ENCODE measurements at places on chromosomes 13 and 19. TPM values are rescaled to one million over a fixed set of nuclear protein-coding genes. Genes with fewer than 3 reads are reported as not detected.

PODNL1 gene
- not detected for total RNA-seq

DNA sequence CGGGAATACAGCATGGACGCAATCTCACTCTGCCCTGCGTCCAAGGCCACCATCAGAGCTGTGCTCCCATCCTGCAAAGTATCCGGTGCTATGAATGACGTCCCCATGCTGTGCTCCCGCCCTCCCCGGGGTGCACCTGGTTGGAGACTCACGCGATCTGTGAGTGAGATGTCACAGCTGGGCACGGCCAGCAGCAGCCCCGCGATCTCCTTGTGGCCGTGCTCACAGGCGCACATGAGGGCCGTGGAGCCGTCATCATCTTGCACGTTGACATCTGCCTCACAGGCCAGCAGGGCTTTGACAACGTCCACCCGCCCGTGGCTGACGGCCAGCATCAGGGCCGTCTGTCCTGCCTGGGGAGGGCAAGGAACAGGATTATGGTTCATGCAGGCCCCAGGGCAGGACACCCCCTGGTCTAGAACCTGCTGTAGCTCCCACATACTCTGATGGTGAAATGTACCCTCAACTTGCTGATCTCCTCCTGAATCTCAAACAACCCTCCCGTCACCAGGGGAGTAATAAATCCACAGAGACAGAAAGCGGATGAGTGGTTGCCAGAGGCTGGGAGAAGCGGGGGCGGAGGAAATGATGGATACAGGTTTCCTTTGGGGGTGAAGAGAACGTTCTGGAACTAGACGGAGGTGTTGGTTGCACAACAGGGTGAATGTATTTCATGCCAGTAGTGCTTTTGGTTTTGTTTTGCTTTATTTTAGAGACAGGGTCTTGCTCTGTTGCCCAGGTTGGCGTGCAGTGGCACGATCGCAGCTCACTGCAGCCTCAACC lies 14.5 kb upstream of the SPC24 start:
- no peaks in the 10 kb centered on the region for H3K27me3 ChIP-seq
- no peaks in the 10 kb centered on the region for H3K36me3 ChIP-seq
- H3K4me1 ChIP-seq = peaks cover 36% of the 10 kb centered on the region

GRCh38 chr19:30226464-30227011 lies 145.6 kb upstream of the ZNF536 start:
- no peaks in the 10 kb centered on the region for H3K36me3 ChIP-seq
- DNase-seq = no peak
- peaks cover 26% of the 10 kb centered on the region for H3K4me1 ChIP-seq
- no peak overlapping the region for H3K27ac ChIP-seq
- peaks cover 42% of the 10 kb centered on the region for H3K27me3 ChIP-seq
- peak overlapping the region; percentile 41 for H3K4me3 ChIP-seq

GRCh38 chr13:46350003-46350402 lies 37.0 kb downstream of the RUBCNL start:
- H3K4me3 ChIP-seq = no peak overlapping the region
- H3K4me1 ChIP-seq = no peaks in the 10 kb centered on the region
- H3K27ac ChIP-seq = no peak overlapping the region
- no peak for DNase-seq

- no peak overlapping the region for H3K4me3 ChIP-seq
- no peaks in the 10 kb centered on the region for H3K27me3 ChIP-seq
Observed at GRCh38 chr13:111239764-111240670, 80.4 kb upstream of the TEX29 start.

- no peak overlapping the region for H3K27ac ChIP-seq
- H3K4me3 ChIP-seq = no peak overlapping the region
- DNase-seq = no peak
Observed at GRCh38 chr13:98719527-98720250, 32.8 kb downstream of the SLC15A1 start.

GRCh38 chr19:18717601-18718000 lies 34.1 kb downstream of the CRTC1 start:
- no peak for DNase-seq
- H3K36me3 ChIP-seq = no peaks in the 10 kb centered on the region
- H3K27ac ChIP-seq = no peak overlapping the region
- no peaks in the 10 kb centered on the region for H3K4me1 ChIP-seq
- H3K4me3 ChIP-seq = no peak overlapping the region
- H3K27me3 ChIP-seq = no peaks in the 10 kb centered on the region

- H3K4me1 ChIP-seq = no peaks in the 10 kb centered on the region
- no peak overlapping the region for H3K4me3 ChIP-seq
- H3K36me3 ChIP-seq = no peaks in the 10 kb centered on the region
- no peaks in the 10 kb centered on the region for H3K27me3 ChIP-seq
- H3K27ac ChIP-seq = no peak overlapping the region
Observed at GRCh38 chr19:35975608-35976214, 19.3 kb upstream of the SDHAF1 start.

GRCh38 chr19:1566392-1567115 lies 1.6 kb downstream of the MEX3D start:
- peak overlapping the region; percentile 84 for H3K4me3 ChIP-seq
- no peaks in the 10 kb centered on the region for H3K27me3 ChIP-seq
- peaks cover 15% of the 10 kb centered on the region for H3K4me1 ChIP-seq
- H3K36me3 ChIP-seq = no peaks in the 10 kb centered on the region

- H3K4me1 ChIP-seq = no peaks in the 10 kb centered on the region
- peak overlapping the region; percentile 33 for H3K27ac ChIP-seq
- no peaks in the 10 kb centered on the region for H3K27me3 ChIP-seq
Observed at GRCh38 chr19:35176181-35176570, 21.6 kb downstream of the FXYD5 start.

GRCh38 chr19:57103573-57104277 lies 16.1 kb upstream of the USP29 start:
- no peaks in the 10 kb centered on the region for H3K4me1 ChIP-seq
- DNase-seq = peak; percentile 59
- no peaks in the 10 kb centered on the region for H3K36me3 ChIP-seq
- no peak overlapping the region for H3K27ac ChIP-seq
- peak overlapping the region; percentile 6 for H3K4me3 ChIP-seq
- H3K27me3 ChIP-seq = peaks cover 4% of the 10 kb centered on the region

GRCh38 chr13:22447132-22447886 lies 733.5 kb upstream of the SGCG start:
- H3K36me3 ChIP-seq = no peaks in the 10 kb centered on the region
- H3K27me3 ChIP-seq = no peaks in the 10 kb centered on the region
- DNase-seq = no peak
- no peak overlapping the region for H3K4me3 ChIP-seq
- no peaks in the 10 kb centered on the region for H3K4me1 ChIP-seq
- no peak overlapping the region for H3K27ac ChIP-seq

DNA sequence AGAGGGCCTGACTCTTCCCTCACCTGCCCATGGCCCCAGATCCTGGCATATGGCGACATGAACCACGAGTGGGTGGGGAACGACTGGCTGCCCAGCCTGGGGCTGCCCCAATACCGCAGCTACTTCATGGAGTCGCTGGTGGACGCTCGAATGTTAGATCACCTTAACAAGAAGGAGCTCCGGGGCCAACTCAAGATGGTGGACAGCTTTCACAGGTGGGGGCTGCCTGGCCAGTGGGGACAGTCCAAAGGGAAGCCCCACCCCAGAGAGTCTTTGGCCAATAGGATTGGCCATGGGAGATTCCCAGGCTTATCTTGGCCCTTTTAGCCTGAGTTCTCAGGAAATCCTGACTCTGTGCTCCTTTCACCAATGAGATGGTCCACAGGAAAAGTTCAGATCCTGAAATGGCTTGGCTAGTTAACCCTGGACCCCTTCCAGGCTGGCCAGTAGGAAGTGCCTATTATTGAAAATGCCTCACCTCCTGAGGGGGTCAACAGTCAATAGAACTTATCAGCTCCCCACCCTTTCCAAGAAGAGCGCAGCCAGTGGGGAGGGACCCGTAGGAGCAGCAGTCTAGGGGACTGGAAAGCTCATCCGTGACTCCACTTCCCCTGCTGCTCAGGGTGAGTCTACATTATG lies 7.0 kb downstream of the HRC start:
- H3K4me3 ChIP-seq = no peak overlapping the region
- H3K27me3 ChIP-seq = no peaks in the 10 kb centered on the region
- peak; percentile 47 for DNase-seq
- no peaks in the 10 kb centered on the region for H3K36me3 ChIP-seq

DNA sequence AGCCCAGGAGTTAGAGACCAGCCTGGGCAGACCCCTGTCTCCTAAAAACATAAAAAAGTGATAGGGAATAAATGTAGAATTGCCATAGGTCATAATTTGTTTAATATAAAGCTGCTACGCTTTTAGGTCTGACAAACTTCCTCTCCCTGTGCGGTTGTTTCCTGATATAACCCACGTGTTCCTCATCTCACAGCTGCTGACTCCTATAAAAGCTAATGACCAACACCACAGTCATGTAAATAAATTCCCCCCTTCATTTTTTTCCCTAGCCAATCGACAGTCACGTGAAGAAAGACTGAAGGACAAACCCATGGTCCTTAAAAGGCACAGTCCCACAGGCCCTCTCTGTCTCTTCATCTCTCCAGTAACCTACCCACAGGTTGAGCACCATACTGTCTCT lies 27.5 kb downstream of the ZNF266 start:
- H3K4me3 ChIP-seq = no peak overlapping the region
- H3K4me1 ChIP-seq = no peaks in the 10 kb centered on the region
- no peak overlapping the region for H3K27ac ChIP-seq
- H3K27me3 ChIP-seq = no peaks in the 10 kb centered on the region
- no peaks in the 10 kb centered on the region for H3K36me3 ChIP-seq

DNA sequence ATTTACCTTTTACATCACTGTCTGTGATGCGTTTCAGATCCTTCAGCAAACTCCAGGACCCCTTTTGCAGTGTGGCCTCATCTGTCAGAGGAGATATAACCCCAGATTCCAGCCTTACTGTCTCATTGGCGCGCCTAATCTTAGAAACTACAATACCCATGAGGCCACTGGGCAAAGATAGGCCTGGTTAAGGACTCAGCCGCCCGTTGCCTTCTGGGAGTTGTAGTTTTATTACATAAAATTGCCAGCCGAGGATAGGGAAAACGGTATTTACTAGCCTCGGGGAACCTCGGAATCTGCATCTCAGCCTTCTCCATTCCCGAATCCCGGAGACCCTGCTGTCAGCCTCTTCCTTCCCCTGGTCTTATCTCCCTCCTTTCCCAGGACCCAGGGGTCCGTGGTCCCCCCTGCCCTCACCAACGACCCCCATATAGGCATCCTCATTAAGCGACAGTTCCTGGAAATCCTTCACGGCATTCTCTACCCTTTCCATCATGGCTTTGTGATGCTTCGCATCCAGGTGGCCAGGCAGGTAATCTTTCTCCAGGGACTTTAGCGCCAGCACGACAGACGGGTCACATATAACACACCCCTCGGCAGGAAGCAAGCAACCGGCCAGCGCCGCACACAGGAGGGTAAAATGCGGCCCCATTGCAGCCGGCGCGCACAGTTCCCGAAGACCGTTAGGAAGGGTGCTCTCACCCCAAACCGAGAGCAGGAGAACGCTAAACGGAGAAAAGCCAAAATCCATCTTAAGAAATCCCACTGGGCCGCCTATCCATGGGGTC lies 1.3 kb downstream of the IZUMO1 start:
- no peak overlapping the region for H3K27ac ChIP-seq
- no peaks in the 10 kb centered on the region for H3K36me3 ChIP-seq
- DNase-seq = no peak
- H3K27me3 ChIP-seq = no peaks in the 10 kb centered on the region
- no peaks in the 10 kb centered on the region for H3K4me1 ChIP-seq
- no peak overlapping the region for H3K4me3 ChIP-seq

- no peak for DNase-seq
- H3K36me3 ChIP-seq = no peaks in the 10 kb centered on the region
- no peaks in the 10 kb centered on the region for H3K4me1 ChIP-seq
Observed at GRCh38 chr19:2611483-2612464, 90.7 kb downstream of the GNG7 start.

- DNase-seq = no peak
- no peak overlapping the region for H3K27ac ChIP-seq
- no peaks in the 10 kb centered on the region for H3K36me3 ChIP-seq
- H3K27me3 ChIP-seq = no peaks in the 10 kb centered on the region
Observed at GRCh38 chr13:19795956-19796355, 13.2 kb upstream of the PSPC1 start.

DNA sequence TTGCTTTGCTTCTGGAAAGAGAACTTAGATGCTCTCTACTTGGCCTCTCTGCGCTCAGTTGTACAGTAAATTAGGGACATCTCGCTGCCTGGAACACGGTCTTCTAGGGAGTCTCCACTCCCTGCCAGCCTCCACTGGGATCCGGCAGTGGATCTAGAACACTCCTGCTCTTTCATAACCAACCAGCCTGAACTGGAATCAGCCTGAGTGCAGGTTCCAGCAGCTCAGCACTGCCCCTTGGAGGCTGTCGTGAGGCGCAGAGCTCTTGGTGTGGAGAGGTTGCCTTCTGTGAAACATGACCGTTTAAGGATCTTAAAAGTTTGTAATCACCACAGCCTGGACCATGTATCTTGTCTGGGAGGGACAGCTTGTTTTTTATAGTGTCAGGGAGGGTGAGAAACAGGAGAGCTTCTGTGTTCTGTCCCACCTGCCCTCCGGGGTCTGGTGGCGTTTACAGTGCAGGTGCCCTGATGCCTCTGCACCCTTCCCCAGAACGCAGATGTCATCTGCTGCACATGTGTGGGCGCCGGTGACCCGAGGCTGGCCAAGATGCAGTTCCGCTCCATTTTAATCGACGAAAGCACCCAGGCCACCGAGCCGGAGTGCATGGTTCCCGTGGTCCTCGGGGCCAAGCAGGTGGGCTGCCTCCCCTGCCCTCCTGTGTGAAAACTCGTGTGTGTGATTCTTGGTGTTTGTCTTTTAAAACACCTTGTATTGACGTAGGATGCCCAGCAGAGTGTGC lies 24.8 kb downstream of the UPF1 start:
- H3K4me3 ChIP-seq = no peak overlapping the region
- no peak for DNase-seq
- no peaks in the 10 kb centered on the region for H3K27me3 ChIP-seq
- no peaks in the 10 kb centered on the region for H3K4me1 ChIP-seq

DNA sequence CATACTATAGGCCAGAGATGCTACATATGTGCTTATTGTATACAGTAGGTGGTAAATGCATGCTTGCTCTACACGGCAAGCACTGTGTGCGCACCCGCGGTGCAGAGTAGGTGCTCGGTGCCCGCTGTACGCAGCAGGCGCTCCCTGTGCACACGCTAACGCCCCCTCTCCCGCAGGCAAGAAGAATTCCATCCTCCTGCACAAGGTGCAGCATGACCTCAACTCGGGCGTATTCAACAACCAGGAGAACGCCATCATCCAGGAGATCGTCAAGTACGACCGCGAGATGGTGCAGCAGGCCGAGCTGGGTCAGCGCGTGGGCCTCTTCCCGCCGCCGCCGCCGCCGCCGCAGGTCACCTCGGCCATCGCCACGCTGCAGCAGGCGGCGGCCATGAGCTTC lies 17.7 kb downstream of the POLRMT start:
- no peaks in the 10 kb centered on the region for H3K27me3 ChIP-seq
- no peaks in the 10 kb centered on the region for H3K36me3 ChIP-seq
- H3K4me1 ChIP-seq = no peaks in the 10 kb centered on the region
- no peak overlapping the region for H3K27ac ChIP-seq
- H3K4me3 ChIP-seq = no peak overlapping the region

GRCh38 chr13:102401766-102402165 lies at the start of gene FGF14:
TSS of gene FGF14 (minus strand) at chr13:102402048.
- peaks cover 8% of the 10 kb centered on the region for H3K4me1 ChIP-seq
- H3K36me3 ChIP-seq = no peaks in the 10 kb centered on the region
- H3K27me3 ChIP-seq = no peaks in the 10 kb centered on the region
- DNase-seq = no peak
